ENCODE measurements at places on chromosomes 1 and 21.
A peak's percentile ranks its signal among the peaks of the same experiment; 100 is the strongest.

- DNase-seq: no peak
These were observed 29.8 kb downstream of the PKP1 start for GRCh38 chr1:201313086-201313485.

DNA sequence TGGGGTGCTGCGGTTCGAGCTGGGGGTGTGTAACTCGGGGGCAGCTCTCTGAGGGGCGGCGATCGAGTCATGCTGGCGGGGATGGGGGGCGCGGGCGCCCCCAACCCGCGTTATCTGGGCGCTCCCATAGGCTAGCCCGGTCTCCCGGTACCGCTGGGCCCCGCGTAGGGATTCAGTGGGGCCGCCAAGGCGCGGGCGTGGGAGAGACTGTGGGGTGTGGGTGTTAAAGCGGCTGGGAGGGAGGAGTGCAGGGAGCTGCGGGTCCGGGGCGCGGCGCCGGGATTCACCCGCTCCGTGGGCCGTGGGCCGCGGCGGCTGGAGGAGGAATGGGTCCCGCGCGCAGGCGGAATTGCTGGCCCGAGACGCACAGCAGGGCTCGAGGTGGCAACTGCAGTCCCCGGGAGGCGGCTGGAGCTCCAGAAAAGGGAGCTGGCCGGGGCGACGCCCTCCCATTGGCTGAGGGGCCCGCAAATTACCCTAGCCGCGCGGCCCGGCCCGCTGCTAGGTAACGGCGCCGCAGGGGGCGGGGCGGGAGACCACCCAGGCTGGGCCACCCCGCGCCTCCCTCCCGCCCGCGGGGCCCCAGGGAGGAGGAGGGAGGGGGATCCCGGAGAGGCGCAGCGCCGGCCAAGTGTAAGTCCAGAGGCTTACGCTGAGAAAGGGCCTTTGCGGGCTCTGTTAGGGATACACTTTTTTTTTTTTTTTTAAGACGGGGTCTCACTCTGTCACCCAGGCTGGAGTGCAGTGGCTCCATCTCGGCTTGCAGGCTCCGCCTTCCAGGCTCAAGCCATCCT is at the start of gene PTCH2:
TSS of gene PTCH2 (minus strand) at position 392 of the 794 bp plus-strand sequence. CDS start at position 71, 321 bp downstream.
- DNase-seq: no peak

GRCh38 chr1:93958726-93959100 is 49.5 kb upstream of the GCLM start:
- peak; percentile 15 for DNase-seq

- no peak for DNase-seq
These were observed 585.6 kb downstream of the PLPP3 start for GRCh38 chr1:55993646-55994318.

- DNase-seq: peak; percentile 30
These were observed 47.5 kb upstream of the FOXO6 start for GRCh38 chr1:41313661-41314131.

GRCh38 chr1:33716976-33717688 is 146.7 kb upstream of the HMGB4 start:
- no peak for DNase-seq

DNA sequence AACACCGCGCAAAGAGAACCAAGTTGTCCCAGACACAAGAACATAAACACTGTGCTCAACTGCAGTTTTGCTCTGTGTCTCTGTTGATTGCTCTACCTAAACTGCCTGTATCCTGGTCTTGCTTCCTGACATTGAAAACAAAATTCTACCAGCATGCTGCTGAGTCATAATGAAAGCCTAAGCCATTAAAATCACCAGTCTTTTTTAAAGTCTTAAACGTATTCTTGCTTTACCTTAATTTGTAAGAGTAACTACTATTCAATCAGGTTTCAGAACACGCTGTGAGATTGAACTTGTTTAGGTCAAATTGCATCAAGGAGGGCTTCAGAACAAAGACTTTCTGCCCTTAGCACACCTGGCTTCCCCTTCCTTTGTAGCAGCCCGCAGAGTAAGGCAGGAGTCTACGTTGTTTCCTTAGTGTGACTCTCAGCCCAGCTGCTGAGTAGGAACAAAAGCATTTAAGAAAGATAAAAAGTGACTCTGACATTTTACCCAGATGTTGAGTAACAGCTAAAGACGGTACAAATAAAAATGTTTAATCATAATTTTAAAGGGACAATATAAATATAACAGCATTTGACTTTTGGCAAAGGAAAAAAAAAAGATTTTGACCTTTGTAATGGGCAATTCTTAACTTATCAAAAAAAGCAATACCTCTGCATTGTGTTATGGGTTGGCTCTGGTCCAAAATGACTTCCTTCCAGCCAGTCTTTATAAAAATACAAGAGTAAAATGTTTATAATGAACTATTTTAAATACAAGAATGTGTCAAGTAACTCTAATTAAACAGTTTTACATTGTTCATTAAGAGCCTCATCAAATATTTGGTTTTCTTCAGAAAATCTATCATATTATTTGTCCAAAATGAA is 186.9 kb upstream of the ADGRL4 start:
- DNase-seq: no peak

DNA sequence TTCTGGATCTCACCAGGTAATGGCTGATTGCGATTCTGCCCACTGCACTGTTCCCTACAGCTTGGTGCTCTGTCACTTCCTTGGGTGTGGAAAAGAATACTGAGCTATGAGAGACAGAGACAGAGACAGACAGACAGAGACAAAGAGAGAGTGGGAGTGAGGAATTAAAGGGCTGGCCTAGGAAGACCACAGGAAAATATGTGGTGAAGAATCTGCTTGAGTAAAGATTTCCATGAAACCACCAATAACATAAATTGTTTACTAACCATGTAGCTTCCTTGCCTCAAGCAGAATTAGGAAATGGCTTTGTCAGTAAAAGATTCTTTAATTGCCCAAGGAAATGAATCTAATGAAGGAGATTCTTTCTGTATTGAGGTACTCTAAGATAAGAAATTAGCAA is 54.4 kb downstream of the MPZL1 start:
- no peak for DNase-seq

GRCh38 chr1:66012106-66012784 is 219.6 kb downstream of the PDE4B start:
- peak; percentile 28 for DNase-seq

GRCh38 chr21:27260728-27261127 is 293.8 kb upstream of the ADAMTS5 start:
- no peak for DNase-seq

DNA sequence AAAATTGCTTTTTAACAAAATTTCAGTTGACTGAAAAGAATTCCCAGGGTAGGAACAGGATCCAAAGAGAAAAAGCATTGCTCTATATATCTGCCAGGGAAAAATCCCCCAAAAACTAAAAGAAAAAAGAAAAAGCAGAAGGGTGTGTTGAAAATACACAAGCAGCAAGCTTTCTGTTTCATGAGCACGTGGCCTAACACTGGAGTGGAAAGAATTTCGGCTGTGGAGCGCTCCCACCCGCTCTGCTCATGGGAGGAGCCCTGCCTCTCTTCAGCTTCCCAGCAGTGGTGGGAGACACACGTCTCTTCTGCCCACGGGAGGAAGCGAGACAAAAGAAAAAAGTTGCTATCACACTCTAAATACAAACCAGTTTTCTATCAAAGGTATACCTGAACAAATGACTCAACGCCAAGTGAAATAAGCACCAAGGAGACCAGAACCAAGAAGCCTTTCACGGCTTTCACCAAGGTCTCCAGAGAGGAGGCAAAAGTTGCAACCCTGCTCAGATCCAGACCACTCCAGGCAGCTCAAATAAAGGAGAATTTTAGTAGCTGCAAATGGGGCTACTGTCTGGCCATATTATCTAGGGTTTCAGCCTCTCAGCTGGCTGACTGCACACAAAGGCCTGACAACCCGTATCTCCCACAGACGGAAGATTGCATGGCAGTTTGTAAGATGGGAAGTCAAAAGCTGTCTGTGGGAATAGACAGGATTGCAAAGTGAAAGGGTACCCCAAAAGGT is 29.5 kb upstream of the ZNF496 start:
- peak; percentile 96 for DNase-seq

DNA sequence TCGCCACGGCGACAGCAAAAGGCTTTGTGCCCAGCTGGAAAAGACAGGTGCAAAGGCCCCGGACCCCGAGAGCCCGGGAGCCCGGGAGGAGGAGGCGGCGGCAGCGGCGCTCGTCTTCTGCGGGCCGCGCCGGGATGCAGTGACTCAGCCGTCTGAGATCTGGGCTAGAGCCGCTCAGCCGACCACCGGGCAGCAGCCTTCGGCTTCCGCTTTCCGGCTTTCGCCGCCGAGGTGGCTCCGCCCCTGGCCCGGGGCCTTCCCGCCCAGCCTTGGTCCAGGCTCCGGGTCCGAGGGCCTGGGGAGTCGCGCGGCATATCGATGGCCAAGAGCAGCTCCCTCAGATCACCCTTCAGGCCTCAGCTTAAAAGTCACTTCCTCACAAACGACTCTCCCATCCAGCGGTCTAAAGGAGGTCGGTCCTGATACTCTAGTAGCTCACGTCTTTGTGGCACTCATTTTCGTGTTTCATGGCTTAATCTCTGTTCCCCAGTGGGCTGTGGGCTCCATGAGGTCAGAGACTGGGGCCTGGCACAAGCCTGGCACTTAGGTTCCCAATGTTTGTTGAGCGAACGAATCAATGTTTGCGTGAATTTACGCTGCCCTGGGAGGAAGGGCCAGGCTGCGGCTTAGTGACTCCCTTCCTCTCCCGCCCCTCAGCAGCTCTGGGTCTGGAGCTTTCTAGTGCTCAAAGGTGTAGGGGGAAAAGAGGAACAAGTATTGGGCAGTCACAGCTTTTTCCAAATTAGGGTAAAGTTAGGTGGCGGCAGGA is at the start of gene PHTF1:
TSS of gene PHTF1 (minus strand) at position 154 of the 769 bp plus-strand sequence. CDS start 783 bp downstream, outside the sequence.
- DNase-seq: peak; percentile 87

DNA sequence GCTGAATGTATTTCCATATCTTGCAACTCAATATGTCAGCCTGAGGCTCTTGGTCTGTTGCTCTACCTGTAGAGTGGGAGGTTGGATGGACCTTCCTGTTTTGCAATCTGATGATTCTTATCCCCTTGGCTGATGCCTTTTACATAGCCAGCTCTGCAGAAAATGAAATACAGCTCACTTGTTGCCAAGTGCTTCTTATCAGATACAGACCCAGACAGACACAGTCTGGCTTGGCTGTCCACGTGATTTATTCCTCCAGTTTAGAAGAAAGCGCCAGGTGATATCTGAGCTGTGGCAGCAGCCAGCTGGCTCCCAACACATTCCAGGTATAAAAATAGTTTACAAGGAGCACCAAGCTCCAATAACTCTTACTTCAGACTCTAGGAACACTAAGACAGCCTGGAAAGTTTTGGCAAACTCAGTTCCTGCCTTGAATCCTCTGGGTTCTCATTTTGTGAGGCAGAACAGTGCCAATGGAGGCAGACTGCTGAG is 479.2 kb upstream of the USP24 start:
- DNase-seq: no peak

DNA sequence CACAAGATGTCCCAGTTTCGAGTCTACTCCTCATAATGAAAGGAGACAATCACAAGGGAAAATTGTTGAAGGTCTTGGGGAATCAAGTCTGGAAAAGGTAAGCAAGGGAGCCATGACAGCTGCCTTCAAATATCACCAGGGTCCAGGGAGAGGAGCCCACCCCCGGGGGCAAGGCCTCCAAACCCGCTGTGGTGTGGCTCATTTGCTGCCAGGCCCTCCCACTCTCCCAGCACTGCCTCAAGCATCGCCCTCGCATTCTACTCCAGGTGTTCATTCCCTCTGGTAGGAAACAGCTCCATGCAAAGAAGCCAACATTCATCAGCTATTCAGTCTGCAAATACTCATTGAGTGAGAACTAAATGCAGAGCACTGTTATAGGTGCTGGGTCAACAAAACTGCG is 8.6 kb downstream of the S100A9 start:
- no peak for DNase-seq

GRCh38 chr1:25794325-25794724 is 5.7 kb upstream of the SELENON start:
- no peak for DNase-seq

GRCh38 chr1:157577420-157577819 is 20.5 kb downstream of the FCRL4 start:
- no peak for DNase-seq

DNA sequence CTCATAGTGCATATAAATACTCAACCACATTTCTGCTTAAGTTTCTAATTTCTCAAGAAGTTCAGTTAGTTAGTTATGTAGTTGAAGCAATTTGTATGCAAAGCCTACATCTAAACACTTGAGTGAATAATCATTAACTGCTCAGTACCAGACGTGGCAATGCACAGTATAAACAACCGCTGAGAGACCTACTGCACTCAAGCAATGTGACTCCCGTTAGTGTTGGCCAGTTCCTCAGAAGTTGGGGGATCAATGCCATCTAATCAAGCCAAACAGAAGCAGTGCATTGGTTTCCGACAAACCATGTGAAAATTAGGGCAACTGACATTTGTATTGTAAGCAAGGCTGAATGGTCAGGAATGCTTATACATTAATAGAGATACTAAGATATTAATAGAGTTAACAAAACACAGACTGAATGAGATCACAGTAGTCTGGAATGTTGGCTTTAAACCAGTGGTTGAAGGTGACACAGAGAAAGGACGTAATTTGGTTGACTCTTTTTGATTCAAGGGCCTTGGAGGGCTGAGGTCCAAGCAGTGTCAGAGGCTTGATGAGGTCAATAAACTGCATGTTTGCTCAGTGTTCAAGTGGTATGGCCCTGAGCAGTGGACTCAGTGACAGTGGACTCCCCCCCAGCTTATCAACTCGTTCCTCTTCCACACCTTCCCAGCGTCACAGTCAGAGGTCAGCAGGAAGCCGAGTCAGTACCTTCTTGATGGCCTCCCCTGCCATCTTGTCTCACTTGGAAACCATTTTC is 255.5 kb downstream of the CTH start:
- no peak for DNase-seq

GRCh38 chr1:159009287-159009686 is 420 bp upstream of the IFI16 start:
- DNase-seq: no peak

- DNase-seq: no peak
These were observed 81.4 kb upstream of the CASZ1 start for GRCh38 chr1:10877894-10878293.

GRCh38 chr1:202625416-202626360 is 84.6 kb downstream of the SYT2 start:
- peak; percentile 68 for DNase-seq

- DNase-seq: no peak
These were observed 10.6 kb upstream of the PARS2 start for GRCh38 chr1:54774820-54775498.

DNA sequence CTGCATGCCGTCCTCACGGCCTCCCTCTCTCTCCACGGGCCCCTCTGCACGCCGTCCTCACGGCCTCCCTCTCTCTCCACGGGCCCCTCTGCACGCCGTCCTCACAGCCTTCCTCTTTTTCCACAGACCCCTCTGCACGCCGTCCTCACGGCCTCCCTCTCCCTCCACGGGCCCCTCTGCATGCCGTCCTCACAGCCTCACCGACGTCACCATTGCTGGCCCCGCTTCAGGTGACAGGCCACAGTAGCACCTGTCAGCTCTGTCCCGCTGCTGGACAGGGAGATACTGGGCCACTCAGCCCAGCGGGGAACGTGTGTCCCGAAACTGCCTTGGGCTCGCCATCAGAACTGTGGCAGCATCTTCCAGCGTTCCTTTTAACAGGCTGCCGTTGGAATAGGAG is 82.8 kb upstream of the COL6A1 start:
- DNase-seq: no peak

All from inflammatory macrophage treated with lipopolysaccharide for 4 hours (primary cell).